Nucleus accumbens (tissue), 56 donors: ENCODE measurements at places on chromosomes 16 and 17.

DNA sequence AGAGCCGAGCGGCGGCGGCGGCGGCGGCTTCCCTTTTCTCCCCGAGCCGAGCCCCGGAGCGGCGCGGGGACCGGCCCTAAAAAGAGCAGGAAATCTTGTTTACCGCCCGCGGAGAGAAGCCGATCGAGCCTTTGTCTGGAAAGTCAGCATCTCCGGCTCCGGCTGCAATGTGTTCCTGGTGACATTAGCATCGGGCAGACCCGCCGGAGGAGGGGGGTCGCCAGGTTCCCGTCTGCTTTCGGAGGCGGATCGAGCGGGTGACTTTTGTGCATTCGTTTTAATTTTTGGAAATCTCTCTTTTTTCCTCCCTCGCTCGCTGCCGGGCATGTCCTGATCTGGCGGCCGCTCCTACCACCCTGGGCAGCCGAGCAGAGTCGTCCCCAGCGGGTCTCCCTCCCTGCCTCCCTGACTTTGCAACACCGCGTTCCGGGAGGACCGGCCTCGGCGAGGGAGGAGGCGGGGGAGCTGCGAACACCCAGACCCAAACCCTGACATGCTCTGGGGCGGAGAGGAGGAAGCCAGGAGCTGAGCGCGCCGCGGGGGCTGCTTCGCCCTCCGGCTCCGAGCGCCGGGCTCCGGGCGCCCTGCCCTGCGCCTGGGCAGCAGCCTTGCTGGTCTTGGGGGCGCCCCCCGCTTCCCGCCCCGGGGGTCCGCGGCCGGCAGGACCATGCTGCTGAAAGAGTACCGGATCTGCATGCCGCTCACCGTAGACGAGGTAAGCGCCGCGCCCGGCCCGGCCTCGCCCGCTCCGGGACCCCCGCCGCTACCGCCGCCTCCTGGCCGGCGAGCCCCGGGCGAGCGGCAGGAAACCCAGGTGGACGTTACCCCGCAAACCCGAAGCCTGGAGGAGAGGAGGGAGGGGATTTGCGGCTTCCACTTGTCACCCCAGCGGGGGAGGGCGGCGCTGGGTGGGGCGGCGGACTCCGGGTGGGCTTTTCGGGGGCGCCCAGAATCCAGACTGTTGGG lies 690 bp downstream of the PITPNC1 start:
- DNase-seq = no peak

DNA sequence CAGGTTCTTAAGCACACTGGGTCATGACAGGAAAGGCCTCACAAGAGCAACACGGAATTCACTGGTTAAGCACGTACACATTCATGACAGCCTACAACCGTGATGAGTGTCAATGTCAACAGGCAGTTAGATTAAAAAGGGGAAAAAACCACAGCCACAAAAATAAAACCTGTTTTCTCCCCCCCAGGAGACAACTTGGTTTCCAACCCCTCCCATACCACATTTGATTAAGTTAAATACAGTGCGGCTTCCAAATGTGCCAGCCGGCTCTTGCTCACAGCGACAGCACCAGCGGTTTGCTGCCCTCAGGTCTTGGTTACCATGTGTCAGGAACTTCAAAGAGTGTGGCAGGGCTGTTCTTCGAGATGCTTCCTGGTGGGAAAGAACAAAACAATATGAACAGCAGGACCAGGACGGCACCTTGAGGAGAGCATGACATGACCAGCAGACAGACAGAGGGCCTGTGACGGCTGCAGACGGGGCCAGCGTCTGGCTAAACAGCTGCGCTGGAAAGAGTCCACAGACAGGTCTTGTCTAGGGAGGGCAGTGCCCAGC lies 193.6 kb downstream of the PARN start:
- DNase-seq = peak; percentile 5

DNA sequence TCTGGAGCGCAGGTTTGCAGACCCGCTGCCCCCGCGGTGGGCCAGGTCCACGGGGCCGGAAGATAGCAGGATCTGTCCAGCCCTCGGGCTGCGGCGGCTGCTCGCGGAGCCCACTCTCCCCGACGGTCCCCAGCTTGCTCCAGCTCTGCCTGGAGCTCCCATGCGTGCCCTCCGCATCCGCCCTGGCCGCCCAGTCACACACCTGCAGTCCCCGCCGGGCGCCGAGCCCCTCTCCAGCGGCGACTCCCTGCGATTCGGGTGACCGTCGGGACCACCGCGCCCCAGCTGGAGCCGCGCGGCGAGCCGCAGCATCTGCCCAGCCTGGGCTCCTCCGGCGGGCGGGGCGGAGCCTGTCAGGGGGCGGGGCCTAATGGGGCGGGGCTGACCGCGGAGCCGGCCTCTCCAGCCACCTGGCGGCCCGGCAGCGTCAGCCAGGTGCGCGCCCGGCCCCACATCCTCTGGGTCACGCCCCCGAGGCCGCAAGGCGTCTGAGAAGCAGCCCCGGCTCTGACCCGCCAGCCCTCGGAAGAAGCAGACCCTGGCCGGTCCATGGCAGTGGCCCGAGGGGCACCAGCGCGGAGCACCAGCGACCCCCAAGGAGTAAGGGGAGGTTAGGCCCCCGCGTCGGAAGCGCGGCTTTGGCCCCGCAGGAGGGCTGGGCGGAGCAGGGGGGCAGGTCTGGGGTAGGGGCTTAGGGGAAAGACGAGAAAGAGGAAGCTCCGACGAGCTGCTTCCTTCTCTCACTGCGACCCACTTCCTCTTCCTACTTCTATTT lies at the start of gene PIK3R5:
PIK3R5 (minus strand) TSS at position 314 of the 775 bp plus-strand sequence. CDS start 54,213 bp downstream, outside the sequence.
- no peak for DNase-seq

GRCh38 chr17:77432742-77433141 lies 292.0 kb downstream of the SEC14L1 start:
- no peak for DNase-seq

- no peak for DNase-seq
These were observed 18.4 kb downstream of the ZNF668 start for GRCh38 chr16:31055613-31056012.

GRCh38 chr17:50218771-50219315 lies 17.4 kb upstream of the COL1A1 start:
- no peak for DNase-seq

DNA sequence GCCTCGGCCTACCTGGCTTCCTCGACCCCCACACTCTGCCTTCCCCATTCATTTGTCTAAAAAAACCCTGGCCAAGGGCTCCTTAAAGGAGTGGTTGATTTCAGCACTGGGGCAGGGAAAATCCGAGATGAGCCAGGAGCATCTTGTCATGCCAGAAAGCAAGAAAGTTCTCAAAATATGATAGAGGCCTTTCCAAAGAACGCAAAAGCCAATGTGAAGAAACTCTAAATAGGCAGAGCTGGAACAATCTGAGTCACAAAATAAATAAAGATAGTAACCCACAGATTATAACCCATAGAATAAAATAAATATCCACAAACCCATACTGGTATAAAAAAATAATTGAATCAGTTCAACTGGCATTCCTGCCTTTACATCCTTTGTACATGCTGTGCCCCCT lies 192.3 kb upstream of the SALL1 start:
- no peak for DNase-seq

- no peak for DNase-seq
These were observed 9.6 kb downstream of the G6PC3 start for GRCh38 chr17:44079877-44080821.
